PC-9 (cell line): ENCODE measurements at places on chromosomes 16 and 17. TPM values are rescaled to one million over a fixed set of nuclear protein-coding genes. Genes with fewer than 3 reads are reported as not detected.

DNA sequence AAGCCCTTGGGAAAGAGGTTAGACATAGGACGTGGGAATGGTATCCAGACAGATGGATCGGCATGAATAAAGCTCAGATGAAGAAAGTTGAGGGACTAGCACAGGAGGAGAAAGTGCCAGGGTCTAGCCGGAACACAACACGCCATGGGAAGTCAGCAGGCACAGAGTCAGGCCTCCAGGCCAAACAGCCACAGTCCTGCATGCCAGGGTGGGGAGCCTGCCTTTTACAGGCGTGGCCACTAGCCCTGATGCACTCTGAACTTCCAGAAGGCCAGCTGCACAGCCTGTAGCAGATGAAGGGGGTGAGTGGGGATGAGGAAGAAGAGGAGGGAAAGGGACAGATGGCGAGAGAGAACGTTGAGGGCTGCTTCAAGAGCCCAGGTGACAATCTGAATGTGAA, 5.2 kb downstream of the B9D1 start:
- H3K36me3 ChIP-seq = peaks cover 13% of the 10 kb centered on the region; the same call in 1 of the 2 replicates
- no peak overlapping the region for H3K4me3 ChIP-seq
- peaks cover 16% of the 10 kb centered on the region for H3K4me1 ChIP-seq
- no peak for DNase-seq
- H3K27me3 ChIP-seq = no peaks in the 10 kb centered on the region

Gene NXN
- total RNA-seq = 59.8 and 60.1 TPM in 2 replicates

- H3K4me1 ChIP-seq = peaks cover 7% of the 10 kb centered on the region
- no peak overlapping the region for H3K4me3 ChIP-seq
- no peak overlapping the region for H3K27ac ChIP-seq
- H3K27me3 ChIP-seq = no peaks in the 10 kb centered on the region
- no peaks in the 10 kb centered on the region for H3K36me3 ChIP-seq
Observed at GRCh38 chr16:11367483-11367906, 22.2 kb downstream of the RMI2 start.

- DNase-seq = no peak
- no peaks in the 10 kb centered on the region for H3K27me3 ChIP-seq
- no peak within 1 kb of the TSS for H3K27ac ChIP-seq
- no peaks in the 10 kb centered on the region for H3K36me3 ChIP-seq
Observed at GRCh38 chr17:76710863-76711611, at the start of gene MXRA7. Gene MXRA7 (minus strand): TSS chr17:76710965. CDS start chr17:76710946, 19 bp downstream.

Gene FA2H
- total RNA-seq = 3.5 and 4.8 TPM in 2 replicates

Gene IGF2BP1
- total RNA-seq = 56.5 and 57.4 TPM in 2 replicates

GRCh38 chr17:78812855-78813254, 27.8 kb downstream of the USP36 start:
- no peaks in the 10 kb centered on the region for H3K27me3 ChIP-seq
- peaks cover 10% of the 10 kb centered on the region for H3K36me3 ChIP-seq
- no peak overlapping the region for H3K4me3 ChIP-seq

- peak overlapping the region; percentile 63; the same call in 1 of the 2 replicates for H3K4me3 ChIP-seq
- no peak overlapping the region for H3K27ac ChIP-seq
- peaks cover 5% of the 10 kb centered on the region for H3K36me3 ChIP-seq
- no peaks in the 10 kb centered on the region for H3K27me3 ChIP-seq
- peaks cover 36% of the 10 kb centered on the region for H3K4me1 ChIP-seq
Observed at GRCh38 chr16:66406534-66407221, 20.4 kb upstream of the BEAN1 start.

GRCh38 chr16:2950773-2951172, 13.3 kb upstream of the KREMEN2 start:
- H3K4me1 ChIP-seq = no peaks in the 10 kb centered on the region
- H3K36me3 ChIP-seq = no peaks in the 10 kb centered on the region
- DNase-seq = no peak
- H3K4me3 ChIP-seq = no peak overlapping the region
- no peak overlapping the region for H3K27ac ChIP-seq

DNA sequence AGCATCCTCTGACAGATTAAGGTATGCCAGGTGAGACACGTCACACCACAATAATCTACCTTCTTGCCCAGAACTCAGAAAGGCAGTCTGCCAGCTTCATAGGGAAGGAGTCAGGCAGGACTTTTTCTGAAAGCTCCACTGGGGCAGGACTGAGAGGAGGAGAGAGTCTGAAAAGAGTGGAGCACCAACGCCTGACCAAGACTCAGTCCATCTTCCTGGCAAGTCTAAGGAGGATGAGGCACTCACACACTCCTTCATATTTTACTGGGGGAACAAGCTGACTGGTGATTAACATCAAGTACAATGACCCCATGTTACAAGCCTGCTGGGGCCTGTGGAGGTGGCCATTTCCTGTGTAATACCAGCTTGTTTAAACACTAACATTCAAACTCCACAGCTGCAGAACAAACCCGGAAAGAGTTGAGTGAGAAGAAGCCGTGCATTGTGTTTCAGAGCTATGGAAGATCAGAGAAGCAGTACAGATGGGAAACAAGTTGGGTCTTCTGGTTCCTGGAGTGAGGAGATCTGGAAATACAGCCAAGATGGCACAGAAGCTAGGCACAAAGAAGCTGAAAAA, 122.4 kb downstream of the HIC1 start:
- DNase-seq = no peak
- no peaks in the 10 kb centered on the region for H3K4me1 ChIP-seq
- no peak overlapping the region for H3K27ac ChIP-seq
- H3K4me3 ChIP-seq = no peak overlapping the region
- no peaks in the 10 kb centered on the region for H3K27me3 ChIP-seq
- no peaks in the 10 kb centered on the region for H3K36me3 ChIP-seq

- no peak for DNase-seq
- no peak overlapping the region for H3K27ac ChIP-seq
- H3K4me1 ChIP-seq = no peaks in the 10 kb centered on the region
- no peak overlapping the region for H3K4me3 ChIP-seq
Observed at GRCh38 chr16:79795556-79795955, 195.0 kb upstream of the MAF start.

DNA sequence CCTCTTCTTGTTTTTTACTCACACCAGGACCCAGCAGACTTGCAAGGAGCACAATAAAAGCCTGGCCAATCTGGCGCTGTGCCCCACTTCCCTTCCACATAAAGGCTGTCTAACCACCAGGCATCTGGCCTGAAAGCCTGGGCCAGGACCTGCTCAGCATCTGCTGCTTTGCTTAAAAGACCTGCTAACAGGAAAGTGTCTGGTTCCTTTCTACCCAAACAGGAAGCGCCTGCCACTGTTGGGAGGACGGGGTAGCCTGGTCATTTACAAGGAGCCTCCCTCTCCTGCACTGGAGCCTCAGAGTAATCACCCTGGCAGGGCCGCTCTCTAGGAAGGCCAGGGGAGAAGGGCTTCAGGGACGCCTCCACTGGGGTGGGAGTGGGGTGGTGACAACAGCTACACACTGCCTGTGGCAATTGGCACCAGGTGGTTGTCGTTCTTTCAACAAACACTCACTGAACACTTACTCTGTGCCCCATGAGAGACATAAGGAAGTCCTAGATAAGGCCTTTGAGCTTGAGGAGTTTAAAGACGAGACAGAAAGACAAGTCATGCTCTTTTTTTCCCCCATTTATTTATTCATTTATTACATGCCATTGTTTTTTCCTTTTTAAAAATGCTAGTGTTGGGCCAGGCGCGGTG, 6.3 kb upstream of the MMP28 start:
- peaks cover under 1% of the 10 kb centered on the region for H3K4me1 ChIP-seq
- no peak overlapping the region for H3K4me3 ChIP-seq
- peaks cover 10% of the 10 kb centered on the region for H3K27me3 ChIP-seq

- H3K4me3 ChIP-seq = no peak overlapping the region
- no peak overlapping the region for H3K27ac ChIP-seq
- H3K4me1 ChIP-seq = peaks cover 12% of the 10 kb centered on the region; the same call in 1 of the 2 replicates
- no peaks in the 10 kb centered on the region for H3K27me3 ChIP-seq
Observed at GRCh38 chr17:46776298-46777005, 42.0 kb downstream of the WNT3 start.
